Muscle of leg (tissue), 16 donors: ENCODE measurements at places on chromosomes 4 and X. TPM values are rescaled to one million over a fixed set of nuclear protein-coding genes. Genes with fewer than 3 reads are reported as not detected.

DNA sequence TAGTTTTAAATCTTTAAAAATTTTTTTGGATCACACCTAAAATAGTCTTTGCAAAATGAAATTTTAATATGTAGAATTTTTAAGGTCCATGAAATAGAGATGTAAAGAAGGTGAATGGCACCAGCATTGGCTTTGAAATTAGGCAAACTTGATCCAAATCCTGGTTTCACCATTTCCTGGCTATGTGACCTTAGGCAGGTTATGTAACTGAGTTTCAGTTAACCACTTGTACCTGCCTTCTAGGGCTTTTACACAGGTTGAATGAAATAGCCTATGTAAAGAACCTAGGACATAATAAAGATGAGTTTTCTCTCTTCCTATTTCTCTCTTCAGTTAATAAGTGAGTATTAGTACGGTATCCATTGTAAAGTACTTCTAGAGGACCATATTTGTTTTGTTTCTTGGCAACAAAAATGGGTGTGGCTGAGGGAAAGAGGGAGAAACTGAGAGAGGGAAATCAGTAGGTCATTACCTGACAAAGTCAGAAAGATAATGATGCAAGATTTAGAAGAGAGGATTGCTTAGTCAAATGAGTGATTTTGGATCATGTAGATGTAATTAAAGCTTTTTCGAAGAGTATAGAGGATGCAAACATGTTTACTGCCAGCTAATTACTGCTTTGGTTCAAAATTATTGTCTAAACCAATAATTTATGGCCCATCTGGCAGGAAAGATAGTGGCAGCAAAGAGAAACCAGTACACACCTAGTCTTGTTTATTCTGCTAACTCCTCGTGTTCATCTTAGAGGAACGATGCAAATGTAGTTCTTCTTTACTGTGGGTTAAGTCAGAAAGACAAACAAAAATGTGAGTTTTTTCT is 81.9 kb downstream of the PDLIM5 start:
- DNase-seq = no peak
- H3K27ac ChIP-seq = no peak overlapping the region
- H3K4me1 ChIP-seq = peaks cover 9% of the 10 kb centered on the region
- no peaks in the 10 kb centered on the region for H3K27me3 ChIP-seq

DNA sequence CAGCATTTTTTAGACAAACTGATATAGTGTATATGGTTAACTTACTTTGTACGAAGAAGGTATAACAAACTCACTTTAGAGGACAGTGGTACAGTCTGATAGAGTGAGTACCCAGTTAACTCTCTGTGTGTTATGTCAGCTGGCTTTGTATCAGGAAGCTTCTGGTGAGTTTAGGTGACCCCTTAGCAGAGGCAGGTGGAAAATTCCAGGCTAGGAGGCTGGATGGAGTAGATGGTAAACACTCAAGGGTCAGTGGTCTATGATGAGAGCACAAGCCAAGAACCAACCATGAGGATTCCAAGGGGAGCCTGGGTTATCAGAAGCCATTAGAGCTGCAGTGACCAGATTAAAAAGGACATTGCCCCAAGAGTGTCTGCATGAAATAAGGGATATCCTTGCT is 227.3 kb upstream of the CENPE start:
- H3K36me3 ChIP-seq = no peaks in the 10 kb centered on the region
- no peak overlapping the region for H3K4me3 ChIP-seq
- H3K4me1 ChIP-seq = no peaks in the 10 kb centered on the region
- no peaks in the 10 kb centered on the region for H3K27me3 ChIP-seq
- DNase-seq = no peak

DNA sequence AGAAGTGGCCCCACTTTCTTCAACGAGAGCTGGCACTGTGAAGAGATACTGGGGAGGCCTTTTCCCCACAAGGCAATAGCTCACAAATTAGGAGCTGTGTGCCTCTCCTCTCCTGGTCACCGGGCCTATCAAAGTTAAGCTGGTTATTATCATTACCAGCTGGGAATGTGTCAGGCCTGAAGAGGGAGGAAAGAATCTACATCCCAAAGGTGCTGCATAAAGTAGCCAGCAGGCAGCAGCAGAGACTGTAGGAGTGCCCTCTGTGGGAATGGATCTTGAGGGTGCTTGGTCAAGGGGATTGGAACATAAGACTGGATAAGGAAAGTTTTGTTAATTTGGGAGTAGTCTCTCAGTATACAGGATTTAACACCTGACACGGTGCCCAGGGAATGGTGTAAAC is 9.1 kb upstream of the TMPRSS11D start:
- no peak for DNase-seq
- H3K4me1 ChIP-seq = no peaks in the 10 kb centered on the region
- H3K36me3 ChIP-seq = no peaks in the 10 kb centered on the region
- H3K27ac ChIP-seq = no peak overlapping the region
- no peak overlapping the region for H3K4me3 ChIP-seq

DCAF8L2 gene
- not detected for total RNA-seq
